ENCODE measurements at places on chromosomes 16 and 17.
A peak's percentile ranks its signal among the peaks of the same experiment; 100 is the strongest.

DNA sequence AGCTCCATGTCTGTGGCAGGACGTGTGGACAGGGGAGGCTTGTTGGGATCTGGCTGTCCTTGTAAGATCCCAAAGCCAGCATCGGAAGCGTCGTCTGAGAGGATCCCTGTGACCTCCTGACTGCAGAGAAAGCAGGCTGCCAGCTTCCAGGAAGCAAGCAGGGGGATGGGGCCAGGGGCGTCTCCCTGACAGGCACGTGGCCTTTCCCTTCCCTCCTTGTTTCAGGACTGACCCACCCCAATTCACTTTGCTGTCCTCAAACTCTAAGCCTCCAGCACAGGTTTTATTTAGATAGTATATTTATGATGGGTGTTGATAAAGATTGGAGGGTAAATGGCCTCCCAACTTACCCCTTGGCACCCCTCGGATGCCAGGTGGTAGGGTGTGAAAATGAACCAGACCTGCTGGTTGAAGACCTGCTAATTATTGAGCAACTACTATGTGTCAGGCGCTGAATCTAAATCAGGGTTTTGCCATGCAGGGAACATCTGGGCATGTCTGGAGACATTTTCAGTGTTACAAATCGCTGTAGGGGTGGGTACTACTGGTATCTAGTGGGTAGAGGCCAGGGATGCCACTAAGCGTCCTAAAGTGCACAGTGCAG lies 24.5 kb downstream of the SOCS1 start:
- DNase-seq: no peak

DNA sequence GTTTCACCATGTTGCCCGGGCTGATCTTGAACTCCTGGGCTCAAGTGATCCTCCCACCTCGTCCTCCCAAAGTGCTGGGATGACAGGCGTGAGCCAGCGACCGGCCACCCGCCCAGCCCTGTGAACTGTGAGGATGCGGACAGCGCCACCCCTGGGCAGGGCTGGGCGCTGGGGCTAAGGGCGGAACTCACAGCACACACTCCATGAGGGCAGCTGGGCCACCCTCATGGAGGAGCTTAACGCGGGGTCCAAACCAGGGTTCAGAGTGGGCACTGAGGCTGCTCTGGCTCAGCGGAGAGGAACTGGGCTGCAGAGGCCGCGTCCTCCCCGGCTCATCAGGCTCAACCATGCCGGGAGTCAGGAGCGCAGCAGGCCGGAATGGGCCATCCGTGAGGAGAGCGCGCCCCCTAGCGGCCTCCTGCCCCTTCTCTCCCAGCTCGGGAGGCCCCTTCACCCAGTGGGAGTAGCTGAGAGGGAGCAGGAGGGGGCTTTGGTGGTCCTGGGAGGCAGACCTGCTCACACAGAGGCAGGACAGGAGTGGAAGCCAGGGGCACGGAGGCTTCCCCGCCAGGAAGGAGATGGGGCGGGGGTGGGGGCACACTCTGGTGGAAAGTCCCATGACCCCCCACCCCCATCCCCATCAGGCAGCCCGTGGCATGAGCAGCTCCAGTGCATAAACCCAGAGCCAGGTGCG lies 13.8 kb downstream of the CORO7 start:
- peak; percentile 92 for DNase-seq

DNA sequence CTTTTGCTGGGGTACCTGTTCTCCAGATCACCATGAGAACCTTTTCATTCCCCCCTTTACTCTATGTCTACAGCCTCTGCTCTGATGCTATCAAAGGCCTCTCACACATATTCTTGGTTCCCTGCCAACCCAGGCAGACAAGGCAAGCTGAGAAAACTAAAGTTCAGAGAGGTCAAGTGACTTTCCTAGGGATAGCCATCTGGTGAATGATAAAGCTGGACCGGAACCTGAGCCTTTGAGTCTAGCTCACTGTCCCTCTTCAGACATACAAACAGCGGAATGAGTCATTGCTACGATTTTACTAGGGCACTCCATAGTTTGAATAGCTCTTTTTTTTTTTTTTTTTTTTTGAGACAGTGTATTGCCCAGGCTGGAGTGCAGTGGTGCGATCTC lies 73.3 kb downstream of the XYLT1 start:
- DNase-seq: no peak

DNA sequence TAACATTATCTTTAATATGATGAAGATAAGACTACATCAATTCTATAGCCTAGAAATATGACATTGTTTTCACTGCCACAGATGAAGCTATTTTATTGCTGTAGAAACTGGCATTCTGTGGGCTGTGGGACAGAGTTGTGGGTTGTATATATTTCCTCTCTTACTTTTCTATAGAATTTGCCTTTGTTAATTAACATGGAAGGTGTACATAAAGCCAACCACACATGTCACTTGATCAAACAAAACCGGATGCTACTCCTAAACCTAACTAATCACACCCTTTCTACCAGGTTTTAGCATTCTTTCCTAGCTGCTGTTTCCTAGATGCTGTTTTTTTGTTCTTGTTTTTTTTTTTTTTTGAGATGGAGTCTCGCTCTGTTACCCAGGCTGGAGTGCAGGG lies 81.2 kb upstream of the ATP2A3 start:
- DNase-seq: no peak

- DNase-seq: no peak
These were observed 48.9 kb downstream of the VMP1 start for GRCh38 chr17:59756236-59756818.
